Smooth muscle cell of trachea (primary cell): ENCODE measurements at places on chromosomes 4 and X. TPM values are rescaled to one million over a fixed set of nuclear protein-coding genes. Genes with fewer than 3 reads are reported as not detected.

Gene SAP30
- 38.7 and 43.1 TPM in 2 replicates for total RNA-seq

Gene CTAG1A
- total RNA-seq, result not detected in 2 replicates

Gene WNK3
- 0.15 and 0.17 TPM in 2 replicates for total RNA-seq

Gene RHOXF2
- total RNA-seq, result not detected in 2 replicates

Gene ARHGEF38
- total RNA-seq, result 0.17 TPM in 1 of 2 replicates, not detected in the other

Gene NAP1L5
- total RNA-seq, result 5.6 and 7.0 TPM in 2 replicates

Gene DCAF12L2
- under 0.01 and 0.15 TPM in 2 replicates for total RNA-seq

Gene PPID
- 26.5 and 37.1 TPM in 2 replicates for total RNA-seq

Gene SULT1B1
- total RNA-seq, result under 0.01 and 0.15 TPM in 2 replicates

Gene PPARGC1A
- total RNA-seq, result 1.5 and 1.7 TPM in 2 replicates

Gene SYTL5
- 1.0 and 2.8 TPM in 2 replicates for total RNA-seq

Gene ARHGAP36
- total RNA-seq, result not detected in 2 replicates

Gene LUZP4
- not detected in 2 replicates for total RNA-seq

Gene SFRP2
- total RNA-seq, result not detected in 2 replicates

Gene GRIA2
- total RNA-seq, result not detected in 2 replicates

Gene CUL4B
- 36.7 and 50.8 TPM in 2 replicates for total RNA-seq

Gene AFM
- not detected in 2 replicates for total RNA-seq

Gene CXCL10
- total RNA-seq, result 1.8 TPM in 1 of 2 replicates, not detected in the other

Gene PPP1R2C
- not detected in 2 replicates for total RNA-seq

Gene OTUD6A
- not detected in 2 replicates for total RNA-seq

Gene ZNF711
- total RNA-seq, result under 0.01 and 0.29 TPM in 2 replicates

Gene CHIC1
- 12.6 and 12.9 TPM in 2 replicates for total RNA-seq

Gene DGAT2L6
- not detected in 2 replicates for total RNA-seq

Gene CTAG2
- not detected in 2 replicates for total RNA-seq

Gene BMPR1B
- total RNA-seq, result 0.50 and 1.6 TPM in 2 replicates

Gene TMSB15A
- 2.0 and 10.2 TPM in 2 replicates for total RNA-seq

Gene PDZD4
- 0.15 and 0.33 TPM in 2 replicates for total RNA-seq

Gene GDPD2
- not detected in 2 replicates for total RNA-seq
